ENCODE measurements at places on chromosomes 2 and 18.

- DNase-seq: no peak
Observed at GRCh38 chr2:23250371-23250770, 134.6 kb upstream of the KLHL29 start.

- DNase-seq: peak; percentile 71
Observed at GRCh38 chr2:240619506-240620148, 5.7 kb upstream of the GPR35 start.

- no peak for DNase-seq
Observed at GRCh38 chr2:227340106-227340505, 15.1 kb downstream of the MFF start.

DNA sequence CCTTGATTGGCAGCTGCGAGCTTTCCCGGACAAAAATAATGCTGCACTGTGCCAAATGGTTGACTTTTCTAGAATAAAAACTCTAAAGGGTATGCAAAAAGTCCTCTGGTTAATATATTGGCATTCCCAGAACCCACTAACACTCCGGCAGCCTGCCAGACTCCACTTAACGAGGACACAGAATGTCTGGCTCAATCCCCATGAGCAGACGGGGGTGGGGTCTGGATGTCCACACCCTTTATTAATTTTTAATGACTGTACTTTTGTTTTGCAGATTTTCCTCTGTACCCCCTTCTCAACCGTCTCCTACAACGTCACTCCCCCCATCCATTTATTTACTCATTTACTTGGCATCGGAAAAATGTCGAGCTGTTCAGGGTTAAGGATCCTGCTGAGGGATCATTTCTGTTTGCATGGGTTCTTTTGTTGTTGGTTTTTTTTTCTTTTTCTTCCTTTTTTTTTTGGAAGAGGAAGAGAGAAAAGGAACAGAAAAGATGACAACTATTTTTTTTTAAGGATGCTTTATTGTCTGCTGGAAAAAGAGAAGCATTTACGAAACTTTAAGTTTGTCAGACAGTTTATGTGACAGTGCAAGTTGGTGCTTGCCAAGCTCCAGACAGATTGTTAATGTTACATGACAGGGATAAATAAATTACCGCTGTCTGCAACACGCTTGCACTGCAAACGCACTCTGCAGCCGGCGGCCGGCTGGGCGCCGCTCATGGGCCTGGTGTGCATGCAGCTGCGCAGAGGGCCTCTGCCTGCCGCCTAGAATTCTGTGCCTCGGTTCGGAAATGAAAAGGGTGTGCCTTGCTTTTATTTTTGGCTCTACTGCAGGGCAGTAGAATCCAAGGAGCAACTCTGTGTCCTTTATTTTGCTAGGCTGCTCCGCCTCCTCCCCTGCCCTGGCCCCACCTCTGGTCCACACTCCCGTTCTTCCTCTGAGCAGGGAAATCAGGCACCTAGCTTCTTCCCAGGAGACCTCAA lies 3.6 kb downstream of the LDLRAD4 start:
- peak; percentile 87 for DNase-seq

DNA sequence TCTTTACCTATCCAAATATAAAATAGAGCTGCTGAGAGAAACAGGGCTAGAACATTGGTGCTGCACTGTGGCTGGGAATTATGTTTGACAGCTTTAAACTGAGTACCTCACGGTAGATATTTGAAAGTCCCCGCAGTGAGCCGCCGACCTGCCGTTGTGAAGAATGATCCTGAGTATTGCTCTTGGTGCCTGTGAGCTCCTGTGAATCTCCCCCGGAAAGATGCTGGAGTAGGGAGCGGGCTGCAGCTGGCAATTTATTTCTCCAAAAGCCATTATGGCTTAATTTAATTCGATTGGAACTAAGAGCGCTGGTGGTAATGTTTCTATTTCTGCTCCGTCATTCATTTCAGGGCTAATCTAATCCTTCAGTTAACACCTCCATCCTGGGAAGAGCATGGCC lies 129.4 kb upstream of the TPO start:
- no peak for DNase-seq

- DNase-seq: no peak
Observed at GRCh38 chr18:48018851-48019250, 88.4 kb upstream of the SMAD2 start.

- no peak for DNase-seq
Observed at GRCh38 chr18:56083523-56084287, 495.7 kb upstream of the TCF4 start.

Measured in cardiac septum (tissue), 1 donor.